Omental fat pad (tissue), 4 donors: ENCODE measurements at places on chromosomes 12 and 14. TPM values are rescaled to one million over a fixed set of nuclear protein-coding genes. Genes with fewer than 3 reads are reported as not detected.

GRCh38 chr12:57104292-57104910, 6.8 kb downstream of the STAT6 start:
- DNase-seq, result no peak

GRCh38 chr12:119179335-119180021, 747 bp downstream of the HSPB8 start:
- DNase-seq, result no peak

GRCh38 chr12:49626169-49626835, 2.9 kb downstream of the PRPF40B start:
- no peak for DNase-seq

EXOC3L4 gene
- 5.2 TPM for total RNA-seq

GRCh38 chr14:20204721-20205120, 14.0 kb downstream of the OR11G2 start:
- DNase-seq, result no peak

NPAS3 gene
- 2.5 TPM for total RNA-seq

SERPINA1 gene
- total RNA-seq, result 92.4 TPM

DNA sequence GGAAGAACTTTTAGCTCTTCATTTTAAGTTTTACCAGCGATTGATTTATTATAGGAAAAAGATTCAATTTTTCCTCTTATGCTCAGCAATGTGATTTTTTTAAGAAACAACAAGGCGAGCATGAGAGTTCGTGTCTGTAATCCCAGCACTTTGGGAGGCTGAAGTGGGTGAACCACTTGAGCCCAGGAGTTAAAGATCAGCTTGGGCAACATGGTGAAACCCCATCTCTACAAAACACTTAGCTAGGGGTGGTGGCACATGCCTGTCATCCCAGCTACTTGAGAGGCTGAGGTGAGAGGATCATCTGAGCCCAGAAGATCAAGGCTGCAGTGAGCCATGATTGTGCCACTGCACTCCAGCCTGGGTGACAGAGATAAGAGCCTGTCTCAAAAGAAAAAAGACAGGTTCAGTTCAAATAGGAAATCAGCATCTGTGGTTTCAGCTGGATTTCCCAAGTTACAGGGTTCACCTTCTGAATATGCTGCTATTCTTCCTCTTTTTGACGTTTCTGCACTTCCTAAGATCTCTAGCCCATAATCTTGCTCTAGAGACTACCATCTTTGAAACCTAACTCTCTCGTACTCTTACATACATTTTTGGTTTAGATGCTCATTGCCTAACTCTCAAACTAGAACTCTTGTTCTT, 274.7 kb downstream of the SEC23A start:
- DNase-seq, result no peak

DNA sequence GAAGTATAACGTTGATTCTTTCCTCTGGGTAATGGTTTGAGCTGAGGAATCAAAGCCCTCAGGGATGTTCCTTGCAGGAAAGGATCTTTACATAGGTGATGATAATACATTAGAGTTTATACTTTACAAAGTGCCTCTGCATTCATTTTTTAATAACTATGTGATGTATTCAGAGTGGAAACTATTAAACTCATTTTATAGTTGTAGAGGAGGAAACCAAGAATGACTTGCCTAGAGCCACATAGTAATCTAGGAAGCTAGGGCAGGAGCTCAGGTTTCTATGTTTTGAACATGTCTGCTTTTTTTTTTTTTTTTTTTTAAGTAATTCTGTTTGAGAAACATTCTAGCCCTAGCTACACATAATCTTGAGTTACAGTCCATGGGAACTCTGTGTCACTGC, 117.3 kb downstream of the TXNDC16 start:
- no peak for DNase-seq

PMEL gene
- total RNA-seq, result 5.2 TPM

PZP gene
- total RNA-seq, result not detected

DNA sequence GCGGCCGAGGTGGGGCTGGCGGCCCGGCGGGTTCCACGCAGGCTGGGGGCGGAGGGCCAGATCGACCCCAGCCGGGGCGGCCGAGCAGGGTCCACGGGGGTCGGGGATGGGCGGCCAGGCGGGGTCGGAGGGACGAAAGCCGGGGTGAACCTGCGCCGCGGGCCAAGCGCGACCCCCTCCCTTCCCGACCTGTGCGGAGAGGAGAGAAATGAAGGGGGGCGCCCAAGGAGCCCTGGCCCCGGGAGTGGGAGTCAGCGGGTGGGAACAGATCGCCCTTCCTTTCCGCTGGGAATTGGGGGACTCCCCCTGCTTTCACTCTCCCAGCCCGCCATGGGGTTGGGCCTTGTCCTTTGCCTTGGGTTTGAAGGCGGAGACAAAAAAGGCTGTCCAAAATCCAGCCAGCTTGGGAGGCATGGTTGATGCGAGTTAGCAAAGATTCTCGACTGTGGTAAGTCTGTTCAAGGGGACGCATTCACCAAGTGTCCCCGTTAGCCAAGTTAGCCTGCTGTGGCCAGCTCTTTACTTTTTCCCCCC, 559 bp upstream of the CKAP4 start:
- peak; percentile 56 for DNase-seq

DNA sequence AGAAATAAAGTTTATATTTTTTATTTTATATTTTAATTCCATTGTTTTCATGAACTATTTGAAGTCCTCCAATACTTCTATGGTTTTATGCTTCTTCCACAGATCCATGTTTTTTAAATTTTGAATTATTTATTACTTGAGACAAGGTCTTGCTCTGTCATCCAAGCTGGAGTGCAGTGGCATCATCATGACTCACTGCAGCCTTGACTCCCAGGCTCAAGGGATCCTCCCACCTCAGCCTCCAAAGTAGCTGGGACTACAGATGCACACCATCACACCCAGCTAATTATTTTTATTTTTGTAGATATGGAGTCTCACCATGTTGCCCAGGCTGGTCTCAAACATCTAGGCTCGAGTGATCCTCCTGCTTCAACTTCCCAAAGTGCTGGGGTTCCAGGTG, 28.8 kb upstream of the DLGAP5 start:
- no peak for DNase-seq

STON2 gene
- total RNA-seq, result 8.0 TPM

- no peak for DNase-seq
Measured at GRCh38 chr14:78488938-78489337, 318.8 kb downstream of the NRXN3 start.

TCL1A gene
- not detected for total RNA-seq

DNA sequence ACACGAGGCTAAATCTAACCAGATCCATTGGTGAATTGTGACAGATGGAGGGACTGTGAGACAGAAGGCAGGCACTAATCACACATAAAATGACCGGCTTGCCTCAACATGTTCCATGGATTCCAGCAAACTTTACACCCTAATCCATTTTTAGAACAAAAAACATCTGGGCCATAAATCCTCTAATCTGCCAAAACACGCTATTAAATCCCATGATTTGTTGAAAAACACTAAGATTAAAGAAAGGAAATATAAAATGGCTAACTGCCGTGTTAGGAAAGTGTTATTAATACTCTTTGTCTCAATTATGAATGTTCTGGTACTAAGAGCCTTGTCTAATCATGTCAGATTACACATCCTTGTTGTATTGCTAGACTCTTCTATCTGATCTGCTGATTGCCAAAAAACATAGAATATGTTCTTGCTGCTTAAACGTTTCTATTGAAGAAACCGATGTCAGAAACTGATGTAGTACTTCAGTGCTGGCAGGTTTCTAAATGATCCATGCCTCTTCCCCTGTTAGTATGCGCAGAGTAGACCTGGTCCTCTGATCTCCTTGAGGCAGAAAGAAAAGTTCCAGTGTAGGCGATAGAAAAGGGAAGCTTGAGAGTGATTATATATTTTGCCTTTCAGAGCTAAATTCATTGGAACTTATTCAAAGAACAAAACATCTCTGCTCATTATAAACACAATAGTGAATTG, 384.9 kb downstream of the SOX5 start:
- DNase-seq, result no peak

DNA sequence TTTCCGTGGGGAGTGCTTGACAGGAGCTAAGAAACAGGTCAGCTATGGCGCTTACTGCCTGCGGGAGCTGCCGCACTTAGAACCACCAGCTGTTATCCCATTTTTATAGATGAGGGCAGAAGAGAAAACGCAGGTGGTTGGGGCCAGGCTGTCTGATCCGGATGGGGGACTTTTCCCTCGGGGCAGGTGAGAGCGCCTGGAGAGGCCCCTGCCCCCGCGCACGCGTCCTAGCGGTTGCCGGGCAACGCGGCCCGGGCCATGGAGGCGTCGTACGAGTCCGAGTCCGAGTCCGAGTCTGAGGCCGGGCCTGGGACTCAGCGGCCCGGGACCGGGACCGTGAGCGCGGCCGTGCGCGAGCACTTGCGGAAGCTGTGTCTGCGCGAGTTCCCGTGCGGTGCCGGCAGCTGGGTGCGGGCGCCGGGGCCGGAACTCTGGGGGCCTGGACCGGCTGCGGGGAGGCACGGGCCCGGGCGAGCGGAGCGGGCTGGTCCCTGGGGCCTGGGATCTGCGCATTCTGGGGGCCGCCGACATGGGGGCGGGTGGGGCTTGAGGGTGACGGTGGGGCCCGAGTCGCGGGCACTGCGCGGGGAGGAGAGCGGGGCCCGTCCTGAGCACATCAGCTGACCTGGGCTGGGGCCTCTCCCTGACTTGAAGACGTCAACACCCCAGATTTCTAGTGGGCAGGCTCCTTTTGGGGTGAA, at the start of gene LRRC43:
LRRC43 (plus strand) TSS at position 237 of the 701 bp plus-strand sequence; CDS start at position 259, 22 bp downstream.
- DNase-seq, result no peak

ADAM21 gene
- not detected for total RNA-seq
